Right lobe of liver (tissue), 6 donors: ENCODE measurements at places on chromosomes 2 and 18.

DNA sequence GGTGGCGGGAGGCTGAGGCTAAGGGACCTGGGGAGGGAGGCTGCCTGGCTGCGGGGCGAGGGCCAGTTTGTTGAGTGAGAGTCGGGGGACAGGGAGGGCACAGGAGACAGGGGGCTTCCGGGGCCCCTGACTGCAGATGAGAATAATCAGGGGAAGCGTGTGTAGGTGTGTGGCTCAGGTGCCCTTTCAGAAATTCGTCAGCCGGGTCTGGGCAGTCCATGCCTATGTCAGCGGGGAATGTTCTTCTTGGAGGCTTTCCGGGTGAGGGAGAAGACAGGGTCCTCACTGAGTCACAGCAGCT lies 52.3 kb upstream of the OTOF start:
- peak; percentile 30 for DNase-seq

- no peak for DNase-seq
These were observed 4.4 kb downstream of the RAMP1 start for GRCh38 chr2:237863689-237864443.

- DNase-seq = no peak
These were observed 19.8 kb upstream of the GPR55 start for GRCh38 chr2:230944757-230945372.

GRCh38 chr2:114940785-114941458 lies 498.5 kb downstream of the DPP10 start:
- no peak for DNase-seq

DNA sequence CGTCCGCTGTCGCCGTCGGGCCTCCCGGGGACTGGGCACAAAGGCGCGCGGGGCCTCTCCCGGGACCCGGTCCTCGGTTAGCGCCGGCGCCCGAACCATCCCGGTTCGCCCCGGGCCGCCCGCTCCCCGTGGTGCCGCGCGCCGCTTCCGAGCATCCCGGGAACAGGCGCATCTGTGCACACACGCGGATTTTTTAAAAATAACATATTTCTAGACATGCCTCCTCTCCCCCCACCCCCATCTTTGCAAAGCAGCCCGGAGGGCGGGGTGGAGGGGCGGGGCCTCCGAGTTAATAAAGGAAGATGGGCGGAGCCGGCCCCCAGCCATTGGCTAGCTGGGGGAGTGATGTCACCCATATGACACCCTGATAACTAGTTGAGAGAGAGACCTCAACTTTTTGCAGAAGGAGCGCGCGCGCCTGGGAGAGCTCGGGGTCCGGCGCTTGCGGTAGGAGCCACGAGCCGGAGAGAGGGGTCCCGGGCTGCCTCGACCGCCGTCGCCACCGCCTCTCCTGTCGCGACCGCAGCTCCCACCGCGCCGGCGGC lies at the start of gene SOX11:
Gene SOX11 (plus strand): TSS at position 400 of the 545 bp plus-strand sequence. CDS start 338 bp downstream, outside the sequence.
- no peak for DNase-seq

GRCh38 chr2:23912054-23912453 lies 14.9 kb downstream of the ATAD2B start:
- no peak for DNase-seq

GRCh38 chr2:42770288-42771131 lies 6.6 kb upstream of the OXER1 start:
- no peak for DNase-seq
